CD4-positive, alpha-beta T cell treated with Interleukin-1 beta for 1 hour (primary cell): ENCODE measurements at places on chromosomes 13 and 19.

DNA sequence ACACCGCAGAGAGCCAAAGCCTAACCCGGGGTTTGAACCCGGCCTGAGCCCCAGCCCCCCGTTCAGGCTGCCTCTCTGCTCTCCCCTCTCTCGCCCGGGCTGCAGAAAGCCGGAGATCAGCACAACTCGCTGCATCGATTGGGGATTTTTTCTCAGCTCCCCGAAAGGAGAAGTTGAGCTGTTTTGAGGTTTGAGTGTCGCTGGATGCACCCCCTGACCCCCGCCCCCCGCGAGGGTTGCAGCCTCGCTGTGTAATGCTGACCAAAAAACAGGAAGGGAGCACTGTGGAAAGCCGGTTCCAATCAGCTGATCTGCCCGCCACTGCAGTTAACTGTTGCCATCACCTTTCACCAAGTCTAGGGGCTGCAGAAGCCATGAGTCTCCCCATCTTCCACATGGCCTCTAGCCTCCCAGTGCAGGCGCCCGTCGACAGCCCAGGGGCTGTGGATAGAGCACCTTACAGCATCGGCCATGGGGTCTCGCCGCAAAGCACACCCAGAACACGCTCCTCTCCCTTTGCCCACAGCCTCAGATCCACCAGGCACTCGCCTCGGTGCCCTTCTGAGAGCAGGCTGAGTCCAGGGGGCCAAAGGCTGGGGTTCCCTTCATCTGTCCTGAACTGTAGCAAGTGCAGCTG lies 34.5 kb downstream of the MYO9B start:
- DNase-seq = peak; percentile 83

DNA sequence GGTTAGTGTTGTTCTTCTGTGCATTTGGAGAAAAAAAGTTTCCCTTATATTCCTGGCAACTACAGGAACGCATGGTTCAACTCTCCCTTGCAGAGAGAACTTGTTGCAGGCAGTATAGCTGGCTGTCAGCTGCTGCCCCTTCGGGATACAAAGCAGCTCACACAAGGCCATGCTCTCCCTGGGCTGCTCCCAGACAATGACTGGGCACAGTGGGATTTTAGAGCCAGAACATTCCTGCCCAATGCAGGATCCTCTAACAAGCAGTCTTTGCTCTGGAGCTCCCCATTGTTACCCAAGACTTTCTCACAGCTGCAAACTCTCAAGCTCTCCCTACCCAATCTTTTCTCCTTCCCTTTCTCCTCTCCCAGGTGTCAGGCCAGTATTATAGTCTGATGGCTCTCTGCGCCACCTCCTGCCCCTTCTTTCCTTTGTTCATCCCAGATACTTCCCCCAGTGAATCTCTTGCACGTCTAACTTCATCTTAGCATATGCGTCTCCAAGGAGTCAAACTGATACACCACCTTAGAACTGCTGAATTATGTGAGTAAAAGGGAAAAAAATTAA lies 27.5 kb upstream of the SERPINE3 start:
- DNase-seq = no peak

- peak; percentile 1 for DNase-seq
These were observed 507 bp downstream of the ALG5 start for GRCh38 chr13:36998624-36999041.

- no peak for DNase-seq
These were observed at the start of gene ADPRHL1 for GRCh38 chr13:113452942-113453901. Gene ADPRHL1 (minus strand): TSS chr13:113453488. CDS start chr13:113453437, 51 bp downstream.

- DNase-seq = no peak
These were observed 5.9 kb downstream of the IGLON5 start for GRCh38 chr19:51317376-51317775.

DNA sequence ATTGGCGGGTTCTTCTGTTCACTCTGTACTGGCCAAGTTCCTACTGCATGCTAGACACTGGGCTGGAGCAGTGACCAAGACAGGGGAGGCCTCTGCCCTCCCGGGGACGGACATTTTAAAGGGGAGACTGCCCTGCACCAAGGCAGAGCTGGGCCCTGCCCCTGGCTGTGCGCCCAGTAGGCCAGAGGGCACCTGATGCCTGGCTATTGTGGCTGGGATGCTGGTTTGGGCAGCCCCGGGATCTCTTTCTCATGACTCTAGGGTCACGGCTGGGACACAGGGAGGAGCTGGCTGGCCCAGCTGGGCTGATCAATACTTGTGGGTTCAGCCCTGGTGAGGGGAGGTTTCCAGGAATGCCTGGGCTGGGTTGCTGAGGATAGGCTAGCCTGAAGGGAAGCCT lies 17.7 kb downstream of the LIPE start:
- DNase-seq = no peak

DNA sequence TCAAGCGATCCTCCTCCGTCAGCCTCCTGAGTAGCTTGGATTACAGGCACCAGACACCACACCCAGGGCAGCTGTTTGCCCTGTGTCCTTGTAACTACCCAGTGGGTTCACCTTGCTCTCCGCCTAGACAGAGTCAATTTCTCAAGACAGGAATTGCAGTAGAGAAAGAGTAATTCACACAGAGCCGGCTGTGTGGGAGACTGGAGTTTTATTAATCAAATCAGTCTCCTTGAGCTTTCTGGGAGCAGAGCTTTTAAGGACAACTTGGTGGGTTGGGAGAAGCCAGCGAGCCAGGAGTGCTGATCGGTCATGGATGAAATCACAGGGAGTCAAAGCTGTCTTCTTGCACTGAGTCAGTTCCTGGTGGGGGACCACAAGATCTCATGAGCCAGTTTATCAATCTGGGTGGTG lies 20.6 kb upstream of the ADGRE1 start:
- no peak for DNase-seq

GRCh38 chr19:16566161-16566560 lies 6.1 kb downstream of the SLC35E1 start:
- peak; percentile 89 for DNase-seq

DNA sequence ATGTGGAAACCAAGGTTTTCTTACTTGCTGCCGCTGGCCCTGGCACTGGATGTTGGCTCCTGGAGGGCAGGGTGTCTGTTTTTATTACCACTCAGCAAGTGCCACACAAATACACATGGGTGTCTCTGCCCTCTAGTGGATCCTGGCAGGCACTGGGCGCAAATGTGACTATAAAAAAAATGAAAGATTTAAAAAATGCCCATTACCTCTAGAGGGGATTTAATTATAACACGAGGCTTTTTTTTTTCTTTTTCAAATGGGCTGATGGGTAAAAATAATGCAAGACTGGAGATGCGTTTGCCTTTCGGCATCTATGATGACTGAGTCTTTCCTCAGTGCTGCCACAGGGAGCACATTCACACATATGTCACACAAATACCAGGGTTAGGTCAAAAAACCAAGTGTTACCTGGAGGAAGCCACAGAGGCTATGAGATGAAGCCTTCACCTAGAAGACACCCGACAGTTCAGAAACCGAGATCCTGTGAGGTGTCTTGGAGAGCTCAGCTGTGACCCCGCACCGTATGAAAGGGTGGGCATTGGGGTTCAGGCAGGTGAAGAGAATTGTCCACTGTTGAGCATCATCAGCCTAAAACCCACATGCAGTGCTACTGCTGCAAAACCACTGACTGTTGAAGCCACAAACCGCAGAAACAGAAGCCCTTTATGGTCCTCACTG lies 25.7 kb downstream of the CHAMP1 start:
- peak; percentile 67 for DNase-seq

DNA sequence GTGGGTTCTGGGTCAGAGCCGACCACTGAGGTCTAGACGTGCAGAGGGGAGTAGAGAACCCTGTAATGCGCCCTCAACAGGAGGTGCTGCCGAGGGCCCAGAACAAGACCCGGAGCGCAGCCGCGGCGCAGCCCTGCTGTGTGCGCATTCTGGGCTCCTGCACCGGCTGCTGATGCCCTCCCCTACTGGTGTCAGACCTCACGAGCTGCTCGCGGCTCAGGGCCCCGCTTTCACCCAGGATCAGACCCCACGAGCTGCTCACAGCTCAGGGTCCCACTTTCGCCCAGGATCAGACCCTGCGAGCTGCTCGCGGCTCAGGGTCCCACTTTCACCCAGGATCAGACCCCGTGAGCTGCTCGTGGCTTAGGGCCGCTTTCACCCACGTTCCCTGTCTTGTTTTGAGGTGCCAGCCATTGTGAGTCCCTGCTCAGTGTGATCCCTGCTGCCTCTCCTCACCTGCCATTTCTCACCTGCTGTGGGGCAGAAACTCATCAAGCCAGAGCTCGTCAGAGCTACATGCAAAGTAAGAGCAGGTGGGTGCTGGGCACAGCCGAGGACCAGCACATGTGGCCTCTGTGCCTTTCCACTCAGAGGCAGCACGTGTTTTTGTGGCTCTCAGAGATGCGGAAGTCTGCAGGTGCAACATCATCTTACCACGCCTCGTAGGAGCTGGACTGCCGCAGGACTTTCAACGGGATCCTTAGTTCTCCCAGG lies 47.0 kb upstream of the C13orf46 start:
- no peak for DNase-seq

DNA sequence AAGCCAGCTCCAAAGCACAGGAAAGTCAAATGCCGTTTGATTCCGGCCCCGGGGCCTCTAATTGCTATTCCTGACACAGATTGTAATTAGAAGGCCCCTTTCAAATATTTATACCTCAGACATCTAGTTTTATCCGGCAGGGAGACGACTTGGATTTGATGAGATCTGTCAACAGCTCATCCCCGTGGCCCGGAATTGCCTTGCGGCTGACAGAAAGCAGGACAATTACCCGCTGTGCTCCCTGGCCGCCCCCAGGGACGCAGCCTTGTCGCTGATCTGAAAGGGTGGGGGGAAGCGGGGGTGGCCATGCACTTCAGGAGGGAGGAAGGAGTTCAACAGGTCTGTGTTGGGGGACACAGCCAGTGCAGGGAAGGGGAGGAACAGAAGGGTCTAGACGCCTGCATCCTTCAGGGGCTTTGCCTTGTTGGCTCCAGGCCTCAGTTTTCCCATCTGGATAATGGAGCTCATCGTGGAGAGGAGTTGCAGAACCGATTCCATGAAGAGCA lies 1.8 kb upstream of the SHD start:
- no peak for DNase-seq

DNA sequence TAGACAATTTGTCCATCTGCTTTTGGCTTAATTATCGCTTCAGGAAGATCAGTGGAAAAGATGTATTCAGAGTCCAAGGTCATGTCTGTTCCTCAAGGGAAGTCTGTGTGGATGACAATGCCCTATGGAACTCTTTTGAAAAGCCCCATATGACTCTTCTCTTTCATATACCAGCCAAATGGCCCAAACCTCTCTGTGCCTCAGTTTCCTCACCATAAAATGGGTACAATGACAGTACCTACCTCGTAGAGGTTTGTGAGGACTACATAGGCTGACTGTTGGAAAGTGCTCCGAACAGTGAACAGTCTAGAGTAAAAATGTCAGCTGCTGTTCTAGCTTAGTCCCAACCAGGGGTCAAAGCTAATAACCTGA lies 104.6 kb downstream of the COL4A2 start:
- no peak for DNase-seq

GRCh38 chr19:38730731-38731589 lies 13.3 kb downstream of the CAPN12 start:
- no peak for DNase-seq

- no peak for DNase-seq
These were observed 224.2 kb upstream of the MAB21L1 start for GRCh38 chr13:35700671-35701070.

- no peak for DNase-seq
These were observed 29.7 kb downstream of the OLFM2 start for GRCh38 chr19:9906475-9907087.

GRCh38 chr13:38856065-38856464 lies 134.6 kb downstream of the STOML3 start:
- no peak for DNase-seq

- DNase-seq = no peak
These were observed 35.7 kb downstream of the UFM1 start for GRCh38 chr13:38385153-38385891.

DNA sequence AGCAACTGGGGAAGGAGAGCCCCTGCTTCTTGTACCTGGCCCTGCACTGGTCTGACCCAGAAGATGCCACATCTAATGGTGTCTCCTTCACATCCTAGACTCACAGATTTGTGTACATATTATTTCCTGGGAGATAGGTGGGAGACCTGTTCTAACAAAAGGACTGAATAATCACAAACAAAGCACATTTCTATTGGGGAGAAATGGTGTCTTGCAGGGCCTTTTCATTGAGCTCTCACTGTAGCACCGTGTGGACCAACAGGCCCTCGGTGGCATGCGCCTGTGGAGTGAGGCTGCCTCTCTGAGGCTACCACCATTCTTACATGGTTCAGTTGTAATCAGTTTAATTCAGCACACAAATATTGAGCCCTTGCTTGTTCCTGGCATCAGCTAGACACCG lies 989 bp upstream of the SACS start:
- DNase-seq = no peak

- no peak for DNase-seq
These were observed 80.1 kb downstream of the DACH1 start for GRCh38 chr13:71786875-71787274.

DNA sequence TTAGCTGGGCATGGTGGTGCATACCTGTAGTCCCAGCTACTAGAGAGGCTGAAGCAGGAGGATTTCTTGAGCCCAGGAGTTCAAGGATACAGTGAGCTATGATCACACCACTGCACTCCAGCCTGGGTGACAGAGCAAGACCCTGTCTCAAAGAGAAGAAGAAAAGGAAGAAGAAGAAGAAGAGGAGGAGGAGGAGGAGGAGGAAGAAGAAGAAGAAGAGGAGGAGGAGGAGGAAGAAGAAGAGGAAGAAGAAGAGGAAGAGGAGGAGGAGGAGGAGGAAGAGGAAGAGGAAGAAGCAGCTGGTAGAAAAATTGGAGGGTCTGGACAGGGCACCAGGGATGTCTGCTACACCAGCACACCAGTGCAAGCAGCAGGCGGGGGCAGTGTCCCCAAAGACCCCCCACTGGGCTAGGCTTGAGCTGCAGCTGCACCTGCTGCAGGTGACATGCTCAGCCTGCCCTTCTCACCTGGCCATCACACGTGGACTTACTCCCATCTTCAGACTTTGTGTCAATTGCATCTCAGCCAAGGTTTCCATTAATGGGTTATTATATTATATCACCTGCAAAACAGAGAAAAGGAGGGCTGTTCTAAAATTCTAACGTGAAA lies 180.9 kb upstream of the ZNF507 start:
- no peak for DNase-seq

DNA sequence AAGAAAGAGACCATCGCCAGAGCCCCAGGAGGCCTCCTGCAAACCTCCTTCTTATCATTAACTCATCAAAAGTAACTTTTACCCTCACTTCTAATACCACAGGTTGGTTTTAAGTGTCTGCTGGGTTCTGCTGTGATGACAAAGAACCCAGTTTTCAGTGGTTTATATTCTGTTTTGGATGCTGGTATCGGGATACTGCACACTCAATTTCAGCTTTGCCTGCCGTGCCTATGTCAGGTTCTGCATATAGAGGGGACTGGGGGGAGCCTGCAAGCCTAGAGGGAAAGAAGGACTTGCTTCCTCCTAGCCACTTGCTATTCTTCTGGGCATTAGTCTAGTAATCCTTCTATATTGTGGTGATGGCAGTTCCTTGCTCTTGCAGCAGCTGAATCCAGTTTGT lies 242.4 kb downstream of the KCNRG start:
- DNase-seq = no peak

- DNase-seq = peak; percentile 64
These were observed 22.5 kb upstream of the SLC35E1 start for GRCh38 chr19:16594681-16595091.

- no peak for DNase-seq
These were observed 12.2 kb downstream of the IGLON5 start for GRCh38 chr19:51323481-51324166.

- DNase-seq = peak; percentile 72
These were observed 62.1 kb downstream of the KLF2 start for GRCh38 chr19:16386619-16387240.
